Stimulated activated effector memory CD8-positive, alpha-beta T cell treated with anti-CD3 and anti-CD28 coated beads, Interleukin-12 subunit alpha, Interleukin-12 subunit beta, amount 100 ng/mL, for 72 hours (primary cell): ENCODE measurements at places on chromosomes 1 and 21.
A peak's percentile ranks its signal among the peaks of the same experiment; 100 is the strongest.

DNA sequence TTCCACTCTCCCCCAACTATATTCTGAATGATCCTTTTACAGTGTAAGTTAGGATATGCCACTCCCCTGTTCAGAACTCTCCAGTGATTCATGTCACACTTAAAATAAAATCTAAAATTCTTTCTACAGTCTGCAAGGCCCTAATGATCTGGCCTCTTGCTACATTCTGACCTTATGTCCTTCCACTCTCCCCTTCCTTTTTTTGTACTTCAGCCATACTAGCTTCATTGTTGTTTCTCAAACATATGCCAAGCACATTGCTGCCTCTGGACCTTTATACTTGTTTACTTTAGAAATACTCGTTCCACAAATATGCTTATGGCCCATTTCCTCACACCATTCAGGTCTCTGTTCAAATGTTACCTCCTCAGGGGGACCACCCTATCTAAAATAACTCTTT, 14.8 kb upstream of the PSMA5 start:
- no peak for DNase-seq

DNA sequence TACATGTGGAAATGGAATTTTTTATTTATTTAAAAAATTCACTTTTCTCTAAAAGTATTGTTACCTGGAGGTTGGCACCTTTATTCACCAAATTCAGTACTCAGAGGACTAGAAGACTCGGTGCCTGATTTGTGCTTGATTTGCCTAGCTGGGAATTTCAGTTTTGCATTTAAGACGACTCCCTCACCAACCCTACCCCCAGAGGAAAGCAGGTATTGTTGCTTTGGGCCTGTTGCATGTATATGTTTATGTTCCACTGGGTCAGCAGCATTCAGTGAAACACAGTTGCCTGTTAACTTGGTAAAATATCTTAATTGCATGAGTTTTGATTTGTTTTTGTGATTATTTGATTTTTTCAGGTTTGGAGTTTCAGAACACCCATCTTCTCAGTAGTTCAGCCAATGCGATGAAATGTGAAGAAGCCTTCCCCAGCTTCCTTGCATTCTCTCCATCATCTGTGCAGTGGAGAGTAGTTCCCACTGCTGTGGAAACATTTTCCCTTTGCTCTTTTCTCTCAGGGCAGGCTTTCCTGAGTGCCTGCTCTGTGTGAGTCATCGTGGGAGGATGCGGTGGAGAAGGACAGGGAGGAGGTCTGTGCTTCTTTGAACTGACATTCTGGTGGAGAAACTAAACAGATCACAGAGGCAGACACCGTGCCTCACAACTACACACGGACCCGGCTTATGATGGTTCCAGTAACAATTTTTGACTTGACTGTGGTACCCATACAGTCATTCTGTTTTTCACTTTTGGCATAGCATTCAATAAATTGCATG, 6.4 kb downstream of the ADARB1 start:
- no peak for DNase-seq

GRCh38 chr1:12300706-12301105, 70.9 kb downstream of the VPS13D start:
- no peak for DNase-seq

DNA sequence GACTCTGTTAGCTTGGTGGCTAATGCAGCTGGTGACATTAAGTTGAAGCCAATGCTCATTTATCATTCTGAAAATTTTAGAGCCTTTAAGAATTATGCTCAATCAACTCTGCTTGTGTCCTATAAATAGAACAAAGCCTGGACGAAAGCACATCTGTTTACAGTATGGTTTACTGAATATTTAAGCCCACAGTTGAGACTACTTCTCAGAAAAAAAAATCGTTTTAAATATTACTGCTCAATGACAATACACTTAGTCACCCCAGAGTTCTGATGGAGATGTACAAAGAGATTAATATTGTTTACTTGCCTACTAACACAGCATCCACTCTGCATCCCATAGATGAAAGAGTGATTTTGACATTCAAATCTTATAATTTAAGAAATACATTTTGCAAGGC, 79.6 kb downstream of the NEGR1 start:
- DNase-seq: no peak

- no peak for DNase-seq
These were observed 176.5 kb downstream of the EIF4G3 start for GRCh38 chr1:21000245-21000594.

GRCh38 chr21:34737115-34737514, 68.3 kb downstream of the CLIC6 start:
- no peak for DNase-seq

DNA sequence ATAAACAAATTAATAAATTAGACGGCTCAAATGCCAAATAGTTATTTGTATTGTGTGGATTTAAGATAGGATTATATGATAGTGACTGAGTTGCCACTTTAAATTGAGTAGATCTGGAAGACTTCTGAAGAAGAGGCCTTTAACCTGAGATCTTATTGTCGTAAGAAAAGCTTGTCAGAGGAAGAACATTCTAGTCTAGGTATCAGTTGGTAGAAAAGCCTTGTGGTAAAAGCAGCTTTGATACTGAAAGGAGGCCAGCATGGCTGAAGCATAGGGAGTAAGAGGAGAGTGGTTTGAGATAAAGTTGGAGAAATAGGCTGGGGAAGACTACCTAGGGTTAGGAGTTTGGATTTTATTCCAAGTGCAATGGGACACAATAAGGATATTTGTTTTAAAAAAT, 29.1 kb downstream of the SLC30A7 start:
- DNase-seq: no peak

DNA sequence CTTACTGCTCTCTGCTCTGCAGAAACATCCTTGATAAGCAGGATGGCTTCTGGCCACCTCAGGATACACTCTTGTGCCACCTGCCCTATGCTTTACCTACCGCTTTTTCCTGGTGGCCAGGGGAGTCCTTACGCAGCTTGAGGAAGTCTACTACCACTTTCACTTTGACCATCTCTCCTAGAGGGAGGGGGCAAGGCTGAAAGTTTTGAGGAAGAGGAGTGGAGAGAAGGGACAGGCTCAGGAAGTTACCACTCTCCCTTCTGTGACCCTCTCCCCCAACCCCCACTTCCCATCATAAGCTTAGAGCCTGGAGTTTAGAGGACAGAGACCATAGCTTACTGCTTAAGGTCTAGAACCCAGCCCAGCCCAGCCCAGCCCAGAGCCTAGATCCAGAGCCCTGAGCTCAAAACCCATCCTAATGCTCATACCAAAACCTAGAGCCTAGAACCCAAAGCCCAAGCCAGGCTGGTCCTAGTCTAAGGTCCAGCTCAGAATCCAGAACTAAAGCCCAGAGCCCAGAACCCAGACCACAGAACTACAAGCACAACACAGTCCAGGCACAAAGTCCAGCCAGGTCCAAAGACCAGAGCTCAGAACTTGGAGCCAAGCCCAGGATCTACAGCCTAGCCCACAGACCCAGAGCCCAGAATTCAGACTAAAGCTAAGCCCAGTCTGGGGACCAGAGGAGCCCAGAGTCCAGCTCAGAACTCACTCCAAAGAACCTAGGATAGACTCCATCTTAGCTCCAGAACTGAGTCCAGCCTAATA, 18.0 kb upstream of the MFSD2A start:
- no peak for DNase-seq

- DNase-seq: no peak
These were observed 251.7 kb upstream of the BEND5 start for GRCh38 chr1:49028396-49028795.

DNA sequence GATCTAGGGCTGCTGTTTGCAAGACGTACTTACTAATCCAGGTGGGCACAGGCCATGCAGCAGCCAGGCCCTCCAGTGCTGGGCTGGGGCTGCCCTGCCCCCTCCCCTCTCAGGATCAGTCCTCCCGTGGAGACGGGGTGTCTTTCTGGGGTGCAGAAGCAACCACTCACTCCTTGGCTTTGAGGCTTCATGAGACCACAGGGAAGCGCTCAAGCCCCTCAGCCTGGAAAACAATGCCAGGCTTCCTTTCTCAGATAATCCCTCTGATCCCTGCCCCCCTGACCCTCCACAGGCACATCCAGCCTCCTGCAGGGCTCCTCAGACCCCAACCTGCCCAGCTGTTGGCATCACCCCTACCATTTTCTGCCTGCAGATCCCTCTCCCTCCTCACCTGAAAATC, 13.9 kb upstream of the C2CD2 start:
- no peak for DNase-seq

- DNase-seq: peak; percentile 81
These were observed 10.0 kb upstream of the FAAP20 start for GRCh38 chr1:2204415-2205190.

DNA sequence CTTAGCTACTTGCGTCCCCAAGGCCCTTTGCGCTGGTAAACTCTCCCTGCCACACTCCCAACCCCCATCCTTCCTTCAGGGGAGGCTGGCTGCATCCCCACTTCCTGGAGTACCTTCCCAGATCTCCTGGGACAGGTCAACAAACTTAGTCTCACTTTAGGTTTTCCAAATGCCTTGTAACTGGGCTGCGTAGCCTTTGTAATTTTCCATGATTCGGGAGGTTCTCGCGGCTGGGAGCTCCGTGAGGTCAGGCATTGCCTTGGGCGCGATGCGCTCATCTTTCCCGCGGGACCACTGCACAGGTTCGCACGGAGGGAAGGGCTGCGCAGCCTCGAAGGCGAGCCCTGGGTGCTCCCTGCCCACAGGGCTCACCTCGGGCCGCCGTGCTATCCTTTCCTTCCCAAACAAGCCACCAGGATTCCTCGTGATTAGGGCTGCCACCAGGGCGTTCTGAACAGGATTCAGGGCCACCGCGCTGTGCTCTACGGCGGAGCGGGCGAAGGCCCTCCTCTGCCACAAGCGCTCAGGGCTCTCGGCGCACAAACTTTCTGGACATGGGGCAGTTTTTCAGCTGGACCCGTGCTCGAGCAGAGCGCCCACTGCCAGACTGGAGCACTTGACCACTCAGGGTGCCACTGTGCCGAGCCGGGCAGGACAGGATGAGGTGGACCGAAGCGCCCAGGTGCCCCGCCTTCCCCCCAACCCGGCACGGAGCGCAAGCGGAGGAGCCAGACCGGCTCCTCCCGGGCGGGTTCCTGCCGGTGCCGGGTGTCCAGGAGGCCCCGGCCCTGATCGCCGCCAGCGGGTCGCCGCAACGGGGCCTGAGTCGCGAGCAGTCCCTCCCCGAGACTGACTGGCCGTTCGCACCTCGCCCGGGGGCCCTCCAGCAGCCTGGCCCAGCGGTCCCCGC, 1.1 kb downstream of the TMPRSS2 start:
- no peak for DNase-seq

DNA sequence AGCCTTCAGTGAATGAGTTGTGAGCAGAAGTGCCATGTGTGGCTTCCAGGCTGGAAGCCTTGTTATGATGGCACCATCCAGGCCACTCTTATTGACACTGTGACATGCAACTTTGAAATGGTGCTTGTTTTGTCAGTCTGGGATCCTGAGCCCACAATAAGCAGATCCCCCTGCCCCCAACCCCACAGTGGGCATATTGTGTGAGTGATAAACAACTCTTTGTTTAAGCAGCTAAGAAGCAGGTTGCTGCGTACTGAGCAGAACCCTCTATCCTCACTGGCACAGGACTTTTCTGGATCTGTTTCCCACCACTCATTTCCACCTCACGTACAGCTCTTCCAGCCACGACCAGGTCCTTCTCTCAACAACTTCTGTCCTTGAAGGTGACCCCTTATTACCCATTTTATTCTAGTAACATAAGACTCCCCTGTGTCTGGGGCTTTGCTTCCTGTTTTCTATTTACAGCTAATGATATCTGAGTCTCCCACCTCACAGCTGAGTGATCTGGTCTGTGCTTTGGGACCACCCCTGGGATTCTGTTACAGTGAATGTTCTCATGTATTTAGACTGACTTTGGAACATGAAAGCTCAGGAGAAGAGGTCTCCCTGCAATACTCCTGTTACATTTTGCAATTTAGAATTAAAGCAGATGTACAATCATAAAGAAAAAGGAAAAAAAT, 375.5 kb downstream of the PCP4 start:
- no peak for DNase-seq

DNA sequence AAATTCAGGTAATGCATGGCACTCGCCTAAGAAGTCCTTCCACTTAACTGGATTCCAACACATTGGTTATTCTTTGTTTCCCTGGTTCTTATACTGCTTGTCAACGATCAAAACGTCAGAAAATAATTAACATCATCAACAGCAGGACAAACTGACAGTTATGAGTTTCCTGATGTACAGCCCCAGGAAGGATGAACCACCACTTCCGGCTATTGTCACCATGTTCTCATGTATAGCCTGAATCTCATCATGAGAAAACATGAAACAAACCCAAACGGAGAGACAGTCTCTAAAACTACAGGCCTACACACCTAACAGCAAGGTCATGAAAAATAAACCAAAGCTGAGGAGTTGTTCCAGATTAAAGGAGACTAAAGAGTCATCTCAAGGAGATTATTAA, 60.5 kb upstream of the FBXO28 start:
- no peak for DNase-seq

- no peak for DNase-seq
These were observed 413.8 kb upstream of the NFIA start for GRCh38 chr1:60668585-60668984.

GRCh38 chr1:116991171-116991845, 10.3 kb upstream of the CD101 start:
- DNase-seq: no peak

- no peak for DNase-seq
These were observed 522.5 kb downstream of the SMYD3 start for GRCh38 chr1:245984390-245985155.
